GM23338 (cell line): ENCODE measurements at places on chromosomes 16 and 17. TPM values are rescaled to one million over a fixed set of nuclear protein-coding genes. Genes with fewer than 3 reads are reported as not detected.

Gene SPEM1
- not detected in 2 replicates for total RNA-seq

Gene SLC13A5
- total RNA-seq = 1.4 and 2.3 TPM in 2 replicates

Gene IL17C
- 2.7 and 5.1 TPM in 2 replicates for total RNA-seq

Gene PRR11
- 40.0 and 42.7 TPM in 2 replicates for total RNA-seq

Gene USP7
- 130 and 169 TPM in 2 replicates for total RNA-seq

Gene SULT1A4
- total RNA-seq = 3.9 and 8.5 TPM in 2 replicates

Gene USP43
- total RNA-seq = 7.2 and 12.5 TPM in 2 replicates

Gene FBXW10B
- 0.23 and 0.31 TPM in 2 replicates for total RNA-seq

Gene KCNG4
- total RNA-seq = 0.07 TPM in 1 of 2 replicates, not detected in the other

Gene ZNHIT3
- total RNA-seq = 50.5 and 81.9 TPM in 2 replicates

Gene RDM1
- total RNA-seq = 3.9 and 5.2 TPM in 2 replicates

Gene SLC35B1
- 56.7 and 59.7 TPM in 2 replicates for total RNA-seq

Gene SLC35G6
- not detected in 2 replicates for total RNA-seq
